ENCODE measurements at places on chromosomes 4 and X. TPM values are rescaled to one million over a fixed set of nuclear protein-coding genes. Genes with fewer than 3 reads are reported as not detected.

DNA sequence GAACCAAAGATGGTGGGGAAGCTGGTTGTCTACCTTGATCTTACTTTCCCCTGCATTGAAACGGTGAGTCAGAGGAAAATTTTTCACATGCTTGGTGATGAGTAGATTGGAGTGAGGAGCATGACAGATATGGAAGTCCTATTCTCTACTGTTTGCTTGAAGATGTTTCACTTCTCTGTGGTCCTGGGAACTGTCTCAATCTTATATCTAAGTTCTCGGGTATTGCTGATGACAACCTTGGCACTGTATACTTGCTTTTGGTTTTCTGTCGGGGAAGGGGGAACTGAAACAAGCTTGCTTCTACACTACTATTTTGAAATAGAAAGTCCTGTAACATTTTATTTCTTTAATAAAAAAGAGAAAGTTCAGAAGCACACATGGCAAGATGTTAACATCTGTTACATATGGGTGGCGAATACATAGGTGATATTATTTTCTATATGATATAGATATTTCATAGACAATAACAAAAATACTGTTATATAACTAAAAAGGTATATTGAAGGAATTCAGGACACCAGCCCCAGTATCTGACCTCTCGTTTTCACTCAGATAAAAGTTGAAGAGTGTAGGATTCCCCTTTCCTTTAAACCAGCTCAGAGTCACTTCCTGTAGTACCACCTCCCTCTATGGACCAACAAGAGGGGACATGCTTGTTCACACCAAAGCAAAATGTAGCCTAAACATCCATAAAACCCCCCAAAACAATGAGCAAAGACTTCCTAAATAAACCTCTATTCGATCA is 88.8 kb downstream of the FMR1NB start:
- no peak overlapping the region for H3K27ac ChIP-seq
- DNase-seq: no peak
- peaks cover 6% of the 10 kb centered on the region for H3K27me3 ChIP-seq
- no peaks in the 10 kb centered on the region for H3K36me3 ChIP-seq
- H3K4me1 ChIP-seq: no peaks in the 10 kb centered on the region

- H3K27ac ChIP-seq: no peak overlapping the region
- DNase-seq: no peak
These were observed 140.2 kb upstream of the TBL1X start for GRCh38 chrX:9324676-9325075.

DNA sequence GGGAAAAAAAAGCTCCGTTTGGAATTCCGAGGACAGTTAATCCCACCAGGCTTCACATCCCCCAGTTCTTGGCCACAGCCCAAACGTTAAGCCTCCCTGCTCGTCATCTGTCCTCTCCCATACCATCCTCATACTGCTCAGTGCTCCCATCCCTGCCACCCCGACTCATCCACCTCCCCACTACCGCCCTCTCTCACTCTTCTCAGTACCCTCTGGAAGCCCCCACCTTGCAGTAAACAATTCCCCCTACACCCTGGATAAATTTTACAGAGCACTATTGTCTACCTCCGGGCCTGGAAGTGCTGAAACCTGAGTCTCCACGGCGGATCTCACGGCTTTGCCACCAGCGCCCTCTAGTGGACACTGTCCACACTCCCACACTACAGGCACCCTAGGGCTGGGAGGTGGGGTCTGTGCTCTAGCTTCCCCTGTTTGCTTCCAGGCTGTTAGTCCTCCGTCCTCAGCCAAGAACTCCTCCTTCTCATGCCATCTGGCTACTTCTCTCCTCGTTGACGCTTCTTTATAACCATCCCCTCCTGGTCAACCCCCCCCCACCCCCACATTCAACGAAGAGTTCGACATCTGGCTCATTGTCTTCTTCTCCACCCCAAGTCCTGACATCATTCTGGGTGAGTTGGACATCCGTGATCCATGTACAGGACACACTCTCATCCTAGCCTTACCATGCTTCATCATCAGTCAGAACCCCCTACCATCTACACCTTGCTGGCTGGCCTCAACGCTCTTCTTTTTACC is 54.5 kb downstream of the RTL9 start:
- H3K4me1 ChIP-seq: peaks cover 2% of the 10 kb centered on the region
- DNase-seq: peak; percentile 74
- H3K27ac ChIP-seq: no peak overlapping the region
- H3K27me3 ChIP-seq: no peaks in the 10 kb centered on the region
- H3K4me3 ChIP-seq: no peak overlapping the region
- H3K36me3 ChIP-seq: no peaks in the 10 kb centered on the region

DNA sequence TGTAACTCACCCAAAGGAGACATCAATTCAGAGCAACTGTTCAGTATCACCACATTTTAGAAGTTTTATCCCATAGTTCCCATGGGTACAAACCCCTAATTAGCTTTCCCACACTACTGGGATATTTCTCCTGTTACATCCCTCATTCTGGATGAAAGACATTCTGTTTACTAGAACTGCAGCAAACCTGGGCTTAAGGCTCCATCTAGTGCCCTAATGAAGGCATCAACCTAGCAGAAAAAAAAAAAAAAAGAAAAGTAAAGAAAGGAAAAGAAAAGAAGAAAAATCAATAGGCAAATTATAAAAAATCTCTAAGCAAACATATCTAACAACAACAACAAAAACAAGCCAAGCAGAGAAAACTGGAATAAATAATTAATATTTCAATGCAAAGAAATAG is 133.7 kb upstream of the CPXCR1 start:
- no peaks in the 10 kb centered on the region for H3K36me3 ChIP-seq
- no peaks in the 10 kb centered on the region for H3K27me3 ChIP-seq
- H3K4me3 ChIP-seq: no peak overlapping the region
- DNase-seq: no peak
- H3K27ac ChIP-seq: no peak overlapping the region

- no peak overlapping the region for H3K27ac ChIP-seq
- no peak overlapping the region for H3K4me3 ChIP-seq
- no peaks in the 10 kb centered on the region for H3K27me3 ChIP-seq
These were observed 7.2 kb downstream of the IRAK1 start for GRCh38 chrX:154012336-154012991.

ARX gene
- not detected for total RNA-seq

GLRB gene
- not detected for total RNA-seq

GRCh38 chr4:112451104-112451503 is 64.9 kb downstream of the NEUROG2 start:
- H3K4me3 ChIP-seq: no peak overlapping the region
- DNase-seq: no peak
- H3K4me1 ChIP-seq: no peaks in the 10 kb centered on the region
- no peaks in the 10 kb centered on the region for H3K36me3 ChIP-seq

GRCh38 chr4:44931720-44932119 is 205.4 kb upstream of the GNPDA2 start:
- no peaks in the 10 kb centered on the region for H3K36me3 ChIP-seq
- no peaks in the 10 kb centered on the region for H3K27me3 ChIP-seq
- no peak for DNase-seq
- H3K27ac ChIP-seq: no peak overlapping the region

DNA sequence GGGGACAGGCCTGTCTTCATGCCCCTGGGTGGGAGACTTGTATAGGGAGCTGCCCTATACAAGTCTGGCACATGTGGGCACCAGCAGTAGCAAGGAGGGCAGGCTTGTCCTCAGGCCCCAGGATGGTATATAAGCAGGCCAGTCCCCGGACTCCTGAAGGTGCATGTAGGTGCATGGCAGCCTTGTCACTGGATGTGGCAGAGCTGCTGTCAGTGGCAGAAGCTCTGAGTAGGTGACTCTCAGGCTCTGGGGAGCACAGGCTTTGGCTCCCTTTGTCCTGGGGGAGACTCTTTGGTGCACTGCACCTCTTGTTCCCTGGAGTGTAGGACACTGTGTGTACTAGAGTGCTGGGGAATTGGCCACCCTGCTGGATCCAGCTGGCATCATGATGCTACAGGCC is 376.7 kb upstream of the DIPK2B start:
- no peaks in the 10 kb centered on the region for H3K27me3 ChIP-seq
- H3K4me1 ChIP-seq: peaks cover under 1% of the 10 kb centered on the region
- H3K4me3 ChIP-seq: no peak overlapping the region
- DNase-seq: no peak

GRCh38 chrX:41192880-41193279 is 107.6 kb downstream of the USP9X start:
- H3K27ac ChIP-seq: peak overlapping the region; percentile 83
- peaks cover 23% of the 10 kb centered on the region for H3K36me3 ChIP-seq
- no peak overlapping the region for H3K4me3 ChIP-seq
- no peaks in the 10 kb centered on the region for H3K27me3 ChIP-seq
- no peak for DNase-seq

ARMCX6 gene
- total RNA-seq: 41.7 TPM

DNA sequence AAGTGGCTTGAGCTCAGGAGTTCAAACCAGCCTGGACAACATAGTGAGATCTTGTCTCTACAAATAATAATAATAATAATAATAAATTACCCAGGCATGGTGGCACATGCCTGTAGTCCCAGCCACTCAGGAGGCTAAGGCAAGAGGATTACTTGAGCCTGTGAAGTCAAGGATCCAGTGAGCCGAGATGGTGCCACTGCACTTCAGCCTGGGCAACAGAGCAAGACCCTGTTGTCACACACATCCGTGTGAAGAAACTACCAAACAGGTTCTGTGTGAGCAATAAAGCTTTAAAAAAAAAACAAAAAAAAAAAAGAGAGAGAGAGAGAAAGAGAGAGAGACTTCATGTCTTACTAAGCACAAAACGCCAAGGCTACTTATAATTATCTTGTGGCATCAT is 42.5 kb downstream of the ANOS1 start:
- H3K27ac ChIP-seq: no peak overlapping the region
- peaks cover 3% of the 10 kb centered on the region for H3K27me3 ChIP-seq
- H3K4me3 ChIP-seq: no peak overlapping the region
- H3K36me3 ChIP-seq: no peaks in the 10 kb centered on the region
- no peaks in the 10 kb centered on the region for H3K4me1 ChIP-seq

DNA sequence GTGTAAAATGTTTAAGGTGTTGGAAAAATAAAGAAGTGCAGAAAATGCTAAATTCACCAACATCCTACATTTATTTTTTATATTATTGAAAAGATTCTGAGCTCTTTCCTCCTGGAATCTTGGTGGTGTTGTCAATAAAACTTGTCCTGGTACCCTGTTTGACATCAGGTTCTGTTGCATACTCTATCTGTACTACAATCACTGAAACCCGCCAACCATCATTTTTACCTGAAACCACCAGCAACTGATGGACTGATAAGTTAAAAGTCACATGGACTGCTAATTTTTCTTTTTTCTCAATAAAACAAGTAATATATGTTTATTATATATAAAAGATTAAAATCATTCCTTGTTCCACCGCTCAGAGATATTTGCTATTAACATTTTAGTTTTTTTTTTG is 23.4 kb downstream of the STAP1 start:
- no peak overlapping the region for H3K4me3 ChIP-seq
- DNase-seq: no peak
- H3K36me3 ChIP-seq: peaks cover 3% of the 10 kb centered on the region
- peaks cover 20% of the 10 kb centered on the region for H3K4me1 ChIP-seq

GRCh38 chrX:19886375-19886774 is 1.0 kb downstream of the SH3KBP1 start:
- H3K27me3 ChIP-seq: no peaks in the 10 kb centered on the region
- peak overlapping the region; percentile 82 for H3K4me3 ChIP-seq
- DNase-seq: no peak
- peaks cover 7% of the 10 kb centered on the region for H3K36me3 ChIP-seq

- H3K27me3 ChIP-seq: no peaks in the 10 kb centered on the region
- H3K4me3 ChIP-seq: no peak overlapping the region
- no peak overlapping the region for H3K27ac ChIP-seq
- DNase-seq: no peak
These were observed 336.8 kb downstream of the FSTL5 start for GRCh38 chr4:161827013-161827412.

GRCh38 chrX:2576793-2577192 is 76.0 kb upstream of the DHRSX start:
- peak; percentile 18 for DNase-seq
- H3K36me3 ChIP-seq: no peaks in the 10 kb centered on the region
- peaks cover 8% of the 10 kb centered on the region for H3K4me1 ChIP-seq
- H3K27me3 ChIP-seq: peaks cover 14% of the 10 kb centered on the region

ABCB7 gene
- 52.0 TPM for total RNA-seq

DNA sequence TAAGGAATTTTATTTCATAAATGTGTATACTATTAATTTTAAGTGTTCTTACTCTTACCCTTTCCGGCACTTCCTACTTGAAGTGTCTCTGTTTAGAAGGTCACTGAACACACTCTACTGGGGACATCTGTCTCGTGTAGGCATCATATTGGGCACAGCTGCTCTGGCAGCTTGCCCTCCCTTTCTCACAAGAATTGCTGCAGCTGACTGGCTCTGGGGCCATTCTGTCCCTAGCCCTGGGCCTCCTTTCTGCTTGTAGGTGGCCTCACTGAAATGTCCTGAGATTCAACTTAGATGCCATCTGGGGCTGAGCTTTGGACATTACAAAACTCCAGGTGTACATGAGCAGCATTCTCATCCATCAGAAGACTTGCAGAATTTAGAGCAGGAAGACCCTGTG is 49.6 kb downstream of the SMAD1 start:
- no peak overlapping the region for H3K27ac ChIP-seq
- H3K4me3 ChIP-seq: no peak overlapping the region
- no peaks in the 10 kb centered on the region for H3K4me1 ChIP-seq
- H3K36me3 ChIP-seq: no peaks in the 10 kb centered on the region
- peaks cover 2% of the 10 kb centered on the region for H3K27me3 ChIP-seq

GRCh38 chrX:133838761-133839676 is 146.4 kb downstream of the GPC3 start:
- DNase-seq: peak; percentile 37
- no peaks in the 10 kb centered on the region for H3K36me3 ChIP-seq
- no peaks in the 10 kb centered on the region for H3K27me3 ChIP-seq
- H3K27ac ChIP-seq: no peak overlapping the region

SLC6A14 gene
- not detected for total RNA-seq

GCNA gene
- total RNA-seq: 5.1 TPM

UXT gene
- 192 TPM for total RNA-seq

AREG gene
- total RNA-seq: 0.99 TPM

UCP1 gene
- total RNA-seq: not detected

- H3K4me3 ChIP-seq: no peak overlapping the region
- DNase-seq: no peak
- no peaks in the 10 kb centered on the region for H3K27me3 ChIP-seq
These were observed 78.8 kb downstream of the NFKB1 start for GRCh38 chr4:102579794-102580462.

DNA sequence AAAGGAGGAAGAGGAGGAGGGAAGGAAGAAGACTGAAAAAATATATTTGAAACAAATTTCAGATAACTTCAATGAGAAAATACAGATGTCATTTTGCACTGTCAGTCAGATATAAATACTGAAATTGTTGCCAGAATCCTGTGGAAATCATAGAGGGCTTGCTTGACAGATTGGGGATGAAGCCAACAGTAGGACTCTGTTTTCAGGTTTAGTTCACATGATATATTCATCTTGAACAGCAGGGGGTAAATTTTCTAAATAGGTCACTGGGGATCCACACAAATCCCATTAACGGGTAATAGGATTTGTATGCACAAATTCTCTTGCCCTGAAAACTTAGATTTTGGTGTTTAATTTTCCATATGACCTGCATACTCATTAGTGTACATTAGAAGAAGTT is 103.3 kb upstream of the PCDH18 start:
- H3K4me1 ChIP-seq: no peaks in the 10 kb centered on the region
- H3K27me3 ChIP-seq: no peaks in the 10 kb centered on the region
- no peak for DNase-seq
- H3K4me3 ChIP-seq: no peak overlapping the region
- H3K36me3 ChIP-seq: no peaks in the 10 kb centered on the region
- no peak overlapping the region for H3K27ac ChIP-seq

- no peak overlapping the region for H3K4me3 ChIP-seq
- H3K27me3 ChIP-seq: no peaks in the 10 kb centered on the region
- no peaks in the 10 kb centered on the region for H3K4me1 ChIP-seq
- DNase-seq: no peak
- no peaks in the 10 kb centered on the region for H3K36me3 ChIP-seq
These were observed 518.3 kb upstream of the AGA start for GRCh38 chr4:177960566-177960965.
